ENCODE measurements at places on chromosomes 6 and 20. TPM values are rescaled to one million over a fixed set of nuclear protein-coding genes. Genes with fewer than 3 reads are reported as not detected.

The EFCAB8 gene
- under 0.01 TPM for total RNA-seq

The FUCA2 gene
- total RNA-seq: 29.5 TPM

The CST7 gene
- not detected for total RNA-seq

The HLA-DMA gene
- 1.1 TPM for total RNA-seq

The REPS1 gene
- total RNA-seq: 23.6 TPM

The TNF gene
- not detected for total RNA-seq

The RIN2 gene
- 97.4 TPM for total RNA-seq

All from bladder microvascular endothelial cell (primary cell).